Activated CD4-positive, alpha-beta T cell treated with anti-CD3 and anti-CD28 coated beads for 24 hours (primary cell): ENCODE measurements at places on chromosomes 12 and 14.

DNA sequence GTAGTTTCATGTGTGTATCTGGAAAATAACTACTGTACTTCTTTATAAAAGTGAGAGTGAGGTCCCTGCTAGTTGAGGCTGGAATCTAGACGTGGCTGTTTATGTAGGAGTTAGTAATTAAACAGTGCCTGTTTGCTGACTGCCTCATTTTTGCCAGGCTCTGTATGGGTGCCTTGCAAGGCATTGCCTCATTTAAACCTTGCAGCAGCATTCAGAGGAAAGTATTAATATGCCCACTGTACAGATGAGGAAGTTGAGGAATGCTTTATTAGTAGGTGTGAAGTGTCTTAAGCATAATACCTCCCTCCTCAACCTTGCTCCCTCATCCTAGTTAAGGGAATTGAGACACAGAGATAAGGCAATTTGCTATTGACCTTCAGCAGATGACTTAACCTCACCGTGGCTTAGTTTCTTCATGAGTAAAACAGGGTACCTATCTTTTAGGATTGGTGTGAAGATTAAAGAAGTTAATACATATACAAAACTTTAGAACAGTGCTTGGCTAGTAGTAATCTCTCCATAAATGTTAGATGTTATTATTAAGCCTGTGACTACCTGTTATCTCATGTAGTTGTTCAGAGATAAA lies 28.7 kb downstream of the PPM1A start:
- DNase-seq = no peak

DNA sequence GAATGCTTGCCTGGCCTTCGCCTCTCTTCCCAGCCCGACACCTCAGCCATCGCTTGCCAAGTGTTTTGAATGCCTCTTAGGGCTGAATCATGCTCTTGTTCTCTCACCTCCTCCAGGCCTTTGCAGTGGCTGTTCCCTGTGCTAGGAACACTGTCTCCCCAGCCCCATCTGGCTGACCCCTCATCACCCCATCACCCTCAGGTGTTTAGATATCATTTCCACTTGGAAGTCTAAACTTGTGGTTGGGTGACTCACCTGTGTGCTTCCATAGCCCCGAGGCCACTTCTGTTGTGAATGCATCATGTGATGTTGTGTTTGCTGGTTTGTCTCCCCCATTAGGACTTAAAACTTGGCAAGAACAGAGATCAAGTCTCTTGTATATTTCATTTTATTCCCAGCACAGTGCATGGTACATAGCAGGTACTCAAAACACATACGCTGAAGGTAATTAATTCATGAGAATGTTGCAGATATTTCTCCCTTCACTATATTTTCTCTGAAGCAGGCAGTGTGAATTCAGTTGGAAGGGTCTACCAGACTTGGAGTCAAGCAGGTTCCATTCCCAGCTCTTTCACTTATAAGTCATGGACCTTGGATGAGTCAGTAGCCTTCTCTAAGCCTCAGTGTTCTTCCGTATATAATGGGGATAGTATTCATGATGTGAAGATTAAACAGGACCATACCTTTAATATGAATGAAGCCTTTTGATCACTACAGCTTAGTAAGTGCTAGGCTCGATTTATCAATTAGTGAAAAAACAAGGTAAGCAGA lies 67.8 kb downstream of the HRK start:
- no peak for DNase-seq

GRCh38 chr12:38508246-38508645 lies 191.7 kb downstream of the ALG10B start:
- DNase-seq = no peak

DNA sequence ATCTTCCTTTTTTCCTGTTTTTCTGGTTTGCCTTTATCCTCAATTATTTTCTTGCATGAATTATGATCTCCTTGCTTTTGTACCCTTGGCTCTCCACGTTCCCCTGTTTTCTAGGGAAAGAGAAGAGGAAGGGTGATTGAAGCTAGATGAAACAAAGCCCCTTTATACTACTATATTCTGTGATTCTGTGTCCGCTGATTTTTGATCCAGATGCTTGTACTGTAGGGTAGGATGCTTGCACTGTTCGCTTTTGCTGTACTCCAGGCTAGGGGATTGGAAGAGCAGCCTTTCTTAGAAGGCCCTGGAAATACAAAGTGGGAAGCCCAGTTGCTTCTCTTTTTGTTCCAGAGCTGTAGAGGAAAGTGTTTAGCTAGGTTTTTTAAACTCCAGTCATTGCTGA lies 35.1 kb upstream of the KLHDC2 start:
- DNase-seq = no peak
